ENCODE measurements at places on chromosomes 1 and 21.
A peak's percentile ranks its signal among the peaks of the same experiment; 100 is the strongest.

DNA sequence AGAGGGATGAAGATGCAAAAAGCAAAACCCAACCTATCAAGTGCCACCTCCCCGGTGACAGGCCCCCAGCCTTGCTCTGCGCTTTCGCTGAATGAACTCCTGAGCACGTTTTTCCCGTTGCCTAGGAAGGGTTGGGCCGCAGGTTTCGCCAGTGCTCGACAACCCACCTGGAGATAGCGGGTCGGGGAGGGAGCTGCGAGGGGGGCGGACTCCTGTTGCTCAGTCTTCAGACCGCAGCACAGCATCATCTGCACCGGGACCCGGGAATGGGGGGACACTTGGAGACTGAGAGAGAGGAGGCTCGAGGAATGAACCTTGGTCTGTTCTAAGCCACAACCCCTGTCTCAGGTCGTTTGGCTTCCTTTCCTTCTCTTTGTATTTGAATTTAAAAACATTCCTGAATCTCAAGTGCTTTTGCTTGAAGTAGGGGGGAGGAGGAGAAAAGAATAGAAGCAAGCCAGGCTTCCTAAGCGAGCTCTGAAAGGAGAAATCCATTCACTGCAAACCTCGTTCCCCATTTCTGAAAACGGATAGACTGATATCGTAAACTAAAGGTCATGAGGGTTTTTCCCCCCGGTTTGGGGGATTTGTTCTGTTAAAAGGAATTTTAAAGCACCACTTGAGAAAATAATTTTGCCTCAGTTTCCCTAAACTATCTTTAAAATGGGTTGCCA is 1.2 kb downstream of the AK5 start:
- no peak for DNase-seq
- peaks cover 52% of the 10 kb centered on the region for H3K27me3 ChIP-seq
- H3K4me3 ChIP-seq, result peak overlapping the region; percentile 43
- no peaks in the 10 kb centered on the region for H3K36me3 ChIP-seq
- H3K4me1 ChIP-seq, result peaks cover 13% of the 10 kb centered on the region
- H3K27ac ChIP-seq, result no peak overlapping the region

DNA sequence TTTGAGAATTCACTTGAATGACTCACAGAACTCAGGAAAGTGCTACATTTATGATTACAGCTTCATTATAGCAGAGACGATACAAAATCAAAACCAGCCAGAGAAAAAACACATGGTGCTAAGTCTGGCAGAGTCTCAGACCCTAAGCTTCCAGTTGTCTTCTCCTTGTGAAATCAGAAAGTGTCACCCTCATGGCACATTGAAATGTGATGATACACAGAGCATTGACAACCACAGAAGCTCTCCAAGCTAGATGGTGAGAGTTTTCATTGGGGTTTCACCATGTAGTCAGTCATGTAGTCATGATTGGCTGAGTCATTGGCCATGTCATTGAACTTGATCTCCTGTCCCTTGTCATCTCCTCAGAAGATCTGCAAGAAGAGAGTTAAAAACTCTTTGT is 526.6 kb downstream of the MRPL39 start:
- no peak overlapping the region for H3K27ac ChIP-seq
- H3K27me3 ChIP-seq, result no peaks in the 10 kb centered on the region
- DNase-seq, result no peak
- no peak overlapping the region for H3K4me3 ChIP-seq
- H3K36me3 ChIP-seq, result no peaks in the 10 kb centered on the region

GRCh38 chr1:228219962-228220780 is 12.3 kb downstream of the OBSCN start:
- H3K27me3 ChIP-seq, result no peaks in the 10 kb centered on the region
- H3K27ac ChIP-seq, result no peak overlapping the region
- H3K4me1 ChIP-seq, result no peaks in the 10 kb centered on the region
- no peak for DNase-seq

DNA sequence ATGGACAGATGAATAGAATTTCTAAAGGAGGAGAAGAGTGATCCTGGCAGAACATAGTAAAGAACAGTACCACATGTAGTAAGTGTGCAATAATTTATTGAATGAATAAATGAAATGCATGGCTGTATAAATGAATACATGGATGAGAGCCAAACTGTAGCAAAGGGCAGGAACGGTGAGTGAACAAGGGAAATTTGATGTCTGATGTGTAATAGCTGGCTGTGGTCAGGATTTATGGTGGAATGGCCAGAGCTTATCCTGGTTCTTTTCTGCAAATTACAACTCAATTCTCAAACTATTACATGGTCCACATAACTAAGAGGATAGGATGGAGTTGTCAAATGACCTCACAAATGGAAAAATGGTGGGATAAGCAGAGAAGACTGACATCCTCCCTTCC is 43.2 kb upstream of the ARHGAP29 start:
- no peak overlapping the region for H3K4me3 ChIP-seq
- H3K4me1 ChIP-seq, result peaks cover 5% of the 10 kb centered on the region
- no peak overlapping the region for H3K27ac ChIP-seq
- no peaks in the 10 kb centered on the region for H3K36me3 ChIP-seq
